ENCODE measurements at places on chromosomes 16 and 17.

DNA sequence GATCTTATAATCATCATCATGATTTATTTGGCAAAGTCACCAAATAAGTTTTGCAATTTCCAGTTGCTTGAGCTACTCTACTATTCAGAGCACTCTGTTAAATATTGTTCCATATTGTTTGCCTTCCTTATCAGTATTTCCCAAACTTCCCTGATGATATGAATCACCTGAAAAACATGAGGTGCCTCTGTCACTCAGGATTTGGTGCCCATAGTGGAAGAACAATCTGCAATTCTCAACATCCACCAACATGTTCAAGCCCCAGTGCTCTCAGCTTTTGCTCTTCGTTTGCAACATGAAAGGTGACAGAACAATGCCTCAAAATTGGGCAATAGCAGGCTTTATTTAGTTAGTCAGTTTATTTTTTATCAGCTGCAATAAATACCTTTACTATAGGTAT, 28.6 kb upstream of the WSB1 start:
- no peak for DNase-seq

DNA sequence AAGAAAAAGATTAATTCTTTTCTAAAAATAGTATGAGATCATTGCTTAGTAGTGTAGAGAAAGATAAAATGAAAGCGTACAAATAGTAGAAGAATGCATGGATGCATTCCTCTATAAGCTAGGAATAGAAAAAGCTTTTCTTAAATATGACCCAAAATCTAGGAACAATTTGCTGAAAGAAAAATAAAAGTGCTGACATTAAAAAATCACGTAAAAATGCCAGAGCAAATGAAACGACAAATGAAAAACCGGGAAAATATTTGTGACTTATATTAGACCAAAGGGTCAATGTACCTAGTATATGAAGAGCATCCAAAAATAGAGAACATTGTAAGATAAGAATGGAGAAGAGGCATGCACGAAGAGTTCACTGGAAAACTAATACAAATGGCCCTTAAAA, 149.5 kb upstream of the MON1B start:
- no peak for DNase-seq

GRCh38 chr17:75301049-75301448, 11.8 kb upstream of the SLC25A19 start:
- no peak for DNase-seq

GRCh38 chr17:76556765-76557367, 17.0 kb downstream of the PRCD start:
- no peak for DNase-seq

- no peak for DNase-seq
Measured at GRCh38 chr17:57403236-57403635, 146.9 kb downstream of the MSI2 start.

GRCh38 chr16:12315330-12316136, 339.0 kb downstream of the SNX29 start:
- no peak for DNase-seq

DNA sequence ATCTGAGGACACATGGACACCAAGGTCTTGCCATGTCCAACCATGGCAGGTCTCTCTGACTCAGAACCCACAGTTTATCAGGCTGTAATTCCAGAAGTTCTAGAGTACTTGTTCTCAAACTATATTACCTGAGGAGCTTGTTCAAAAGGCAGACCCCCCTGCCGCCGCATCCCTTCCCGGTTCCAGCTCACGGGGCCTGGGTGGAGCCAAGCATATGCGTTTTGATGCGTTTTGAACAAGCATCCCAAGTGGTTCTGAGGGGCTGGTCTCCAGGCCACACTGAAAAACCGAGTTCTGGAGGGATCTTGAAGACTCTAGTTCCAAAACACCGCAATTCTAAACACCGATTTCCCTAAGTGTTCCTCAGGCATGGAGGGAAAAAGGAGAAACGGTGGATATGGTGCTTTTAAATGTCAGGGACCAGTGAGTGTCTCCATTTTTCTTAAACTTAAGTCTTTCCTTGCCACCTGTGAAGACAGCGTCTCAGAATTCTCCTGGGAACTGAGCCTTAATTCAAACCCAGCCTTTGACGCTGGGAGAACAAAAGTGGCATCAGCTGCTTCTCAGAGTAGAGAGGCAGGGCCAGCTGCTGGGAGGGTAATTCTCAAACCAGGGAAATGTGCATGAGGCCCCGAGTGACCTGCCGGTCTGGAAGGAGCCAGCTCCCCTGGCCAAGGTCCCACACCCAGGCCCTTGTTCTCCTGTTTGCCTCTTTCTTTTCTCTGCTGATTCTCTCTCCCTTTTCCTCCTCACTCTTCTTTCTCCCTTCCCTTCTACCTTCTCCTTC, 84.4 kb upstream of the PLCG2 start:
- no peak for DNase-seq

DNA sequence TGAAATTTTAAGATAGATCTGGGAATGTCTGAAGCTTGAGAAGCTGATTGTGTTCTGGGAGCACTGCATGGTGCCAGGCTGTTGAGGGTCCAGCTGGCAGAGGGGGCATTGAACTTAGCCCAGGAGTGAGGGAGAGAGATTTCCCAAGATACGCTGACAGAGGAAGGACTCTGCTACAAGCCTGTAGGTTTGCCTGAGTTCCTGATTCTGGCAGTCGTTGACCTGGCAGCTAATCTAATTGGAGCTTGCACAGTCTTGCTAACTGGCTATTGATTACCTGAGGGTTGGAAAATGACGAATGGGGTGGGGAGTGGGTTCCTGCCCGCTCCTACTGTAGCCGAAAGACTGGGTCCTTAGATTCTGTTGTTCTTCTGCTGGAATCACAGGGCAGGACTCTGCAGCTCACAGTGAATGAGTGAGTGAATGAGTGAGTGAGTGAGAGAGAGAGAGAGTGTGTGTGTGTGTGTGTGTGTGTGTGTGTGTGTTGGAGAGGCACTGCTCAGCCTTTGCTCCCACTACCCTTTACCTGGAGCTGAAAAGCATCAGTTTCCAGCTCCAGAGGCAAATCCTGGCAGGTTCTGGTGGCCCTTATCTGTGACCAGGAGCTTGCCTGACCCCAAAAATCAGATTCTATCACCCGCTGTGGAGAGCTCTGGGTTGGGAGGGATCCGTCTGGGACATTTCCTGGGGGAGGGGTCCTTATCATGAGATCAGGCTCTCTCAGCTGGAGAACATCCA, 16.7 kb downstream of the CTRL start:
- DNase-seq = no peak

DNA sequence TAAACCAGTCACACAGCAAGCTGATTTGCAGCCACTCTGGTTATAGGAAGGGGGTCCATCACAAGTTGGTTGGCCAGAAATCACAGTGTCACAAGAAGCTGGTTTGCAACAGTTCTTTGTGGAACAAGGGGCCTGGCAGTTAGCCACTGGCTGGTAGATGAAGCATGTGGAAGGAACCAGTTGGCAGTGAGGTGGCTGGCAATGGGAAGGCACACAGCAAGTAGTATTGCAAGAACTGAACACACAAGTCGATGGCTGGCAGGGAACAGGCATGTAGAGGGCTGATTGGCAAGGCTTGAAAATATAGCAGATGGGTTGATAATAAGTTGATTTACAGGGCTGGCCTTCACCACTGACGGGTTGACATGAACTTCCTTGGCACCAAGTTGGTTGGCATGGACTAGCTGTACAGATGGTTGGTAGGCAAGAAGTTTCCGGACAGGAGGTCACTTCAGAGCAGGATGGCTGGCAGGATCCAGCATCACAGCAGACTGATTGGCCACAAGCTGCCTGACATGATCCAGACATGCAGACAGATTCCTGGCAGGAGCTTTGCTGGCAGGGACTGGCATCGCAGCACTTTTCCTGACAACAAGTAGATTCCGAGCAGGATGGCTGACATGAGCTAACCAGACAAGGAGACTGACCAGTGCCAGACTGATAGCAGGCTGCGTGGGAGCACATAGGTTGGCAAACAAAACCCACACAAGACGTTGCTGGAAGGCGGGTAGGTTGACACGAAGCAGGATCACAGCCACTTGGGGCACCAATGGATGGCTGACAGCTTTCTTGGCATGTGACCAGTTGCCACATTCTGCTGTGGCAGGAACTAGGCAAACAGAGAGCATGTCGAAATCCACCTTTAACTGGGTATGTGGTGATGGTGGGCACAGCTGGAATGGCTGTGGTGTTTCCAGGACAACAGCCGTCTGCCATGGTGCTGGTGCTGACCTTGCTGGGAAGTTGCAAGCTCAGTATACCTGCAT, at the start of gene KRTAP29-1:
TSS of gene KRTAP29-1 (minus strand) at position 936 of the 986 bp plus-strand sequence. CDS start at position 936, 0 bp downstream.
- no peak for DNase-seq

GRCh38 chr16:4404247-4404966, 12.0 kb downstream of the CORO7 start:
- DNase-seq = no peak

DNA sequence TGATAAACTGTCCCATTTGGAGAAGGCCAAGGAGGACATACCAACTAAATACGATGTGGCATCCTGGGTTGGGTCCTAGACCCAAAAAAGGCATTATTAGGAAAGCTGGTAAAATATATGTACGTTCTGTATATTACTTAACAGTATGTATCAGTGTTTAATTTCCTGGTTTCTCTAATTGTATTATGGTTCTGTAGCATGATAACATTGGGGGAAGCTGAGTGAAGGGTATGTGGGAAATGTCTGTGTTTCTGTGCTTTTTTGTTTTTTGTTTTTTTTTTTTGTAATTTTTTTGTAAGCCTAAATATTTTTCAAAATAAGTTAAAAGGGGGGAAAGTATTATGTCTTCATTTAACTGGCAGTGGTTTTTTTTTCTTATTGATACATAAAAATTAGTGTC, 21.5 kb upstream of the NDRG4 start:
- DNase-seq = no peak

DNA sequence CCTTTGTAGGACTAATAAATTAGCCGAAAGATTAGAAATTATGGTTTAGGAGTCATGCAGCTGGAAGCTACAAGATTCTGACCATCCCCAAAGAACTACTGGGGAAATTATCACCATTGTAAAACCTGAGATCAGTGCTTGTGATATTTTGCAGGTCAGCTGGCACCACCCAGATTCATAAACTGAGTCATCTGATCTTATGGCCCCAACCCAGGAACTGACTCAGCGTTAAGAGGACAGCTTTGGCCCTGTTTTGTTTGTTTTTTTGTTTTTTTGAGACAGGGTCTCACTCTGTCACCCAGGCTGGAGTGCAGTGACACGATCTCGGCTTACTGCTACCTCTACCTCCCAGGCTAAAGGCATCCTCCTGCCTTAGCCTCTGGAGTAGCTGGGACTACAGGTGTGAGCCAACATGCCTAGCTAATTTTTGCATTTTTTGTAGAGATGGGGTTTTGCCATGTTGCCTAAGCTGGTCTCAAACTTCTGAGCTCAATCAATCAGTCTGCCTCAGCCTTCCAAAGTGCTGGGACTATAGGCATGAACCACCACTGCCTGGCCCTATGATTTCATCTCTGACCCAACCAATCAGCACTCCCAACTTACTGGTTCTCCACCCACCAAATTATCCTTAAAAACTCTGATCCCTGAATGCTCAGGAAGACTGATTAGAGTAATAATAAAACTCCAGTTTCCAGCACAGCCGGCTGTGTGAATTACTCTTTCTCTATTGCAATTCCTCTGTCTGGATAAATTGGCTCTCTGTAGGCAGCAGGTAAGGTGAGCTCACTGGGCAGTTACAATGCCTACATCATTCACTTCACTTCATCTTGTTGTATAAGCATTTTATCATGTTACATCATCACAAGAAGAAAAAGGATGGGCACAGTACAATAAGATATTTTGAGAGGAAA, 79.4 kb upstream of the KSR1 start:
- no peak for DNase-seq

- no peak for DNase-seq
Measured at GRCh38 chr17:20967776-20968175, 75.0 kb downstream of the USP22 start.

DNA sequence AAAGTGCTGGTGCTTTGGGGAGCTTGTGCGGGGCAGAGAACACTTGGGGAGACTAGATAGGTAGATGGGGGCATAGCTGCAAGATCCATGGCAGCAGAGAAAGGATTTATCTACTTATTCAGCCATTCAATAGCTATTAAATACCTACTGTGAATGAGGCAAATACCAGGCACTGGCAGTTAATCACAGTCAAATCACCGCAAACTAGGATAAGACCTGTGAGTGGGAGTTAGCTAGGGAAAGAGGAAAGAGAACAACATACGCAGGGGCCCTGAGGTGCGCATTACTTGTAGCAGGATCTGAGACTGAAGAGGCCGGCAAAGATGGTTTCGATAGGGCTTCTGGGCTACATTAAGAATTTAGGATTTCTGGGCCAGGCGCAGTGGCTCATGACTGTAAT, 3.8 kb upstream of the ALKBH5 start:
- no peak for DNase-seq

DNA sequence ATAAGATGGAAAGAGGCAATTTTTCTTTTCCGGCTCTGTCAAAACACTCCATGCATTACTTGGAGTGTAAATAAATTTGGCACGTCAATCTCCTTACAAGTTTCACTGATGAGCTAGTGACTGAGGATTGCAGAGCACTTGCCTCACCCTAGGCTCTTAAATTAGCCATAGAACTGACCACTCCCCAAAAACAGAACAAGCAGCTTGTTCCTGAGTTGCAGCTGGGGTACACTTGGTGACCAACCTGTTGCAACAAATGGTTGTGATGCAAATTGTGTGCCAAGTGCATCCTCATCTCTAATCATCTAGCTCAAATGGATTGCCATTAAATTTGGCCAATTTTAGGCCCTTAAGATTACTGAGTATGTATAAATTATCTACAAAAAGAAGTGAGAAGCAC, 67.0 kb downstream of the CACNG1 start:
- no peak for DNase-seq

GRCh38 chr17:17515934-17516930, 20.0 kb upstream of the RASD1 start:
- no peak for DNase-seq

DNA sequence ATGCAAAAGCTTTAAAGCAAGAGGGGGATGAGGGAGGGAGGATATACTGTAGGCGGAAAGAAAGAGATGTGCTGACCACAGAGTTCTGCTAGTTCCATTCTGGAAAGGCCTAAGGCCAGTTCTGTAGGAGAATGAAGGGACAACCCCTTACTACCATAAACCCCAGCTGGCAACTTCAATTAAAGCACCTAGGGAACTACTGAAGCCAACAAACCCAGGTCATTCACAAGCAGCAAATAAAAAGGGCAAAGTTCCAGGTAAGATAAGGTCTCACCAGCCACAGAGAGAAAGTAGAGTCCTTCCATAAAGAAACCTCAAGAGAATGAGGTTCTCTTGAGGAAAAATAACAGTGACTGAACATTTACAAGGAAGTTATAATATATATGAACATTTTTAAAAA, 12.8 kb downstream of the TERF2 start:
- no peak for DNase-seq

All from activated effector memory CD4-positive, alpha-beta T cell treated with Interleukin-2 at 50 U/mL for 16 hours (primary cell).